ENCODE measurements at places on chromosomes 7 and 10. TPM values are rescaled to one million over a fixed set of nuclear protein-coding genes. Genes with fewer than 3 reads are reported as not detected.
A peak's percentile ranks its signal among the peaks of the same experiment; 100 is the strongest.

- DNase-seq = no peak
Observed at GRCh38 chr7:84490661-84491060, 296.1 kb upstream of the SEMA3A start.

- DNase-seq = no peak
Observed at GRCh38 chr7:123598657-123599056, 3.0 kb upstream of the ASB15 start.

DNA sequence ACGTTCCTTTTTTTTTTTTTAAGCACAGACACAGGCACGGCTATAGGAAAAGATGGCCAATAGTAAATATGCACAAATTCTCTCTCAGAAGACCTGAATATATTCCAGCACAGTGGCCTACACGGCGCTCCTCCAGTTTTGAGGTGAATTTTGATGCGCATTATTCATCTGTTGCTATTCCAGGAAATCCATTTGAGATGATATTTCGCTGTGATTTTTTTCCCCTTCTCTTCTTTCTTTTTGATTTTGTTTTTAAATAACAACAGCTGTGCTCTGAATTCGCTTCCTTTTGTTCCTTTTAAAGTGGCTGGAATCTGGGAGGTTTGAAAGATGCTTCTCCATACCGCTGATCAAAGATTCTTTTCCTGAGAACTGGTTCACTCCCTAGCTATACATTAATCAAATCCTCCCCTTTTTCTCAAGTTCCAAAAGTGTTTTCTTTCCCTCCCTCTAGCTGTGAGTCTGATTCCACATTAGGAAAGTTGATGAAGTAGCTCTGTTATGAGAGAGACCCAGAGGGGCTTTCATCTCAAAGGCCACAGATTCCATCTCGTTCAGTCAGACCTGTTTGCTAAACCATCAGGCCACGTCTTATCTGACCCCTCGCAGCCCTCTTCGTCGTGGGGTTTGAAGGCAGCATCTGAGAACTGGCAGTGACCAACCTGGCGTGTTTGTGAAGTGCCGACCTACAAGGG, 602.7 kb upstream of the NRP1 start:
- no peak for DNase-seq

DNA sequence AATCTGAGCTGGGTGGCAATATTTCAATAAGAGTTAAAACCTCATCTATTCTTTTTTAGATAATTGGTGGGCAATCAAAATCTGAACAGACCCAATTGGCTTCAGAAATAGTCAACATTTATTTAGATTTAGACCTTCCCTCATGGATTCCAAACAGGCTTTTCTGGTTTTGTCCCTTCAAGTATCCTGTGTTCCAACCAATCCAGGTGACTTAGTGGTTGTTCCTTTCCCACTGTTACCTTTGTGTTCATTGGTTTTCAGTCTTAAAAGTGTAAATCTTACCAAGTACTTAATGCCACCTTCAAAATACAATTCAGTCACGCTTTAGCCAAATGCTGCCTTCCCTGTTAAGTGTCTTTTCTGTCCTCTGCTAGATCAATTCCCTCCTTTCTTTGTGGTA, 85.9 kb downstream of the AHR start:
- no peak for DNase-seq

DNA sequence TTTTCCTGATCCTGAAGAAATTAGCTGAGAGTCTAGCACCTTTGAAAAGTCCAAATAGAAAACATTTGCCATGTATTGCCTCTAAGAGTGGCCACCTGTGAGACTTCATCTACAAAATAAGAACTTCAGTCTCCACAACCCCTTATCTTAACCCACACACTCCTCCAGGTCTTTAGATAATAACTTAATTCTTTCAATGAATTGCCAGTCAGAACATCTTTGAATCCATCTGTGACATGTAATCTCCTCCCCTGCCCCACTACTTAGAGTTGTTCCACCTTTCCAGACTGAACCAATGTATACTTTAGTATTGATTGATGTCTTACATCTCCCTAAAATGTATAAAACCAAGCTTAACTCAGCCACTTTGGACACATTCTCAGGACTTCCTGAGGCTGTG, 84.4 kb upstream of the FAM171A1 start:
- no peak for DNase-seq

DNA sequence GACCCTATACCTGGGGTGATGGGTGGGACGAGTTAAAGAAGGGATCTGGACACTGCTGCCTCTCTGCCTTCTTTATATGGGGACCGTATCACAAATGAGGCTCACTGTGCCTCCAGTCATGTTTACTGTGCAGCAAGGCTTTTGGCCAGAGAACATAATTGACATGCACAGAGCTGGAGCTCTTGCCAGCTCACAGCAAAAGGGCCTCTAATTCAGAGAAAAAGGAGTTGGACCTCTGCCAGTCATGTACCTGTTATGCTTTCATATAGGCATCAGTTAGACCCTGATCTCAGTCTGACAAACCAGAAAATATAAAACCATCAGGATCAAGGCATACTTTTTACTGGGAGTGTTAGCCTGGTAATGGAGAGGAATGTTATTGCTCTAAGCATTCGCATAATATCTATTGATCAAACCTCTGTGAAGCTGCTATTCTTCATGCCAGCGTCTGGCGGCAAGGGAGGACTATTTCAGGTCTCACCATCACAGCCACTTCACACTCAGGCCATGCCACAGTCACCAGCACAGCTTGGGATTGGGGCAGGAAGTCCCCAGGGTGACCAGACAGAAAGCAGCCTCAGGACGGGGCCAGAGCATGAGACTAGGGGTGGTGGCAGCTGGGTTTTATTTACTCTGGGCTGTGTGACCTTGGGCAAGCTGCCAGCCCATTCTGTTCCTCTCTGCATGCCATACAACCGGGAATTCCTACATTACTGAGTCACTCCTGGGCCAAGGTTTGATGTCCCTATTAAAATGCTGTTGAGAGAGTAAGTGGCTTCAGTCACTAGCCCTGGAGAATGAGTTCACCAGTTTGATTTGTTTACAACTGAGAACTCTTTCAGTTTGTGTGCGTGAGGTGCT, 90.1 kb downstream of the NPSR1 start:
- no peak for DNase-seq

GRCh38 chr10:113057948-113058522, 108.0 kb downstream of the TCF7L2 start:
- no peak for DNase-seq

GRCh38 chr10:102449321-102450123, 1.8 kb downstream of the C10orf95 start:
- peak; percentile 95 for DNase-seq

DNA sequence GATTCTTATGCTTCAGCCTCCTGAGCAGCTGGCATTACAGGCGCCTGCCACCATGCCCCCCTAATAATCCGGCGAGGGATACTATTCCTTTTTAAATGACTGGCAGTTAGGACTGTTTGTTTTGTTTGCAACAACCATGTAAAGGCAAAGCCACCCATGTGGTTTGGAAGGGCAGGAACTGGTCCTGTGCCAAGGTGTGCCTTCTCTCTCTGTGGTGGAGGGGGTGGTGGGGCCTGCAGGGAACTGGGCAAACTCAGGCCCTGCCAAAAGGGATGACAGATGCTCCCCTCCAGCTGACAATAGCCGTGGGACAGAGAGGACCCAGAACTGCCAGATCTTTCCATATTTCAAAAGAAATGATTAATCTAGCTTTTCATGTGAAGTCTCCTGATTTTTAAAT, 23.5 kb upstream of the WAPL start:
- no peak for DNase-seq

GRCh38 chr10:69377933-69378332, 38.8 kb downstream of the TACR2 start:
- DNase-seq = no peak

- DNase-seq = no peak
Observed at GRCh38 chr10:86857128-86857721, 100.2 kb downstream of the MMRN2 start.

GRCh38 chr10:24589265-24589664, 134.4 kb downstream of the ARHGAP21 start:
- DNase-seq = no peak

Gene EPHB6
- 5.5 TPM for total RNA-seq

Gene NAT16
- total RNA-seq = not detected

Gene UCMA
- not detected for total RNA-seq

Gene MRLN
- total RNA-seq = not detected

Gene OR13A1
- not detected for total RNA-seq

Gene CBLL1
- total RNA-seq = 38.2 TPM

Gene SVIL
- total RNA-seq = 8.9 TPM

Gene TMEM273
- 19.0 TPM for total RNA-seq

Gene TDRD1
- total RNA-seq = 0.05 TPM

Gene PRKG1
- not detected for total RNA-seq

Gene CTAGE8
- total RNA-seq = 0.85 TPM

Gene ERCC6
- 21.8 TPM for total RNA-seq

Gene PLXDC2
- not detected for total RNA-seq
